Smooth muscle cell of the umbilical artery (primary cell): ENCODE measurements at places on chromosomes 12 and 14. TPM values are rescaled to one million over a fixed set of nuclear protein-coding genes. Genes with fewer than 3 reads are reported as not detected.

Gene CCND2
- 105 and 204 TPM in 2 replicates for total RNA-seq

Gene OR6C2
- total RNA-seq, result not detected in 2 replicates

Gene PRIMA1
- total RNA-seq, result not detected in 2 replicates

Gene CLEC4C
- not detected in 2 replicates for total RNA-seq
